ENCODE measurements at places on chromosomes 2 and 18. TPM values are rescaled to one million over a fixed set of nuclear protein-coding genes. Genes with fewer than 3 reads are reported as not detected.

Gene GNAL
- 0.15 TPM for total RNA-seq

Gene NGEF
- not detected for total RNA-seq

Gene CKAP2L
- 4.2 TPM for total RNA-seq

Gene STAT1
- total RNA-seq = 214 TPM

Gene LYPD6
- 7.4 TPM for total RNA-seq

Gene GREB1L
- total RNA-seq = under 0.01 TPM

Gene SGO2
- total RNA-seq = 14.1 TPM

All from epithelial cell of umbilical artery (primary cell).